CD4-positive, alpha-beta T cell treated with Interleukin-15 for 1 hour (primary cell): ENCODE measurements at places on chromosomes 1 and 21.
A peak's percentile ranks its signal among the peaks of the same experiment; 100 is the strongest.

- DNase-seq: no peak
These were observed 53.8 kb upstream of the PSEN2 start for GRCh38 chr1:226816576-226816975.

- no peak for DNase-seq
These were observed 199.5 kb downstream of the LRRIQ3 start for GRCh38 chr1:73998348-73998959.

GRCh38 chr1:156115514-156116374 lies 1.2 kb downstream of the LMNA start:
- no peak for DNase-seq

GRCh38 chr1:46532498-46533178 lies 18.8 kb downstream of the KNCN start:
- DNase-seq: peak; percentile 59

DNA sequence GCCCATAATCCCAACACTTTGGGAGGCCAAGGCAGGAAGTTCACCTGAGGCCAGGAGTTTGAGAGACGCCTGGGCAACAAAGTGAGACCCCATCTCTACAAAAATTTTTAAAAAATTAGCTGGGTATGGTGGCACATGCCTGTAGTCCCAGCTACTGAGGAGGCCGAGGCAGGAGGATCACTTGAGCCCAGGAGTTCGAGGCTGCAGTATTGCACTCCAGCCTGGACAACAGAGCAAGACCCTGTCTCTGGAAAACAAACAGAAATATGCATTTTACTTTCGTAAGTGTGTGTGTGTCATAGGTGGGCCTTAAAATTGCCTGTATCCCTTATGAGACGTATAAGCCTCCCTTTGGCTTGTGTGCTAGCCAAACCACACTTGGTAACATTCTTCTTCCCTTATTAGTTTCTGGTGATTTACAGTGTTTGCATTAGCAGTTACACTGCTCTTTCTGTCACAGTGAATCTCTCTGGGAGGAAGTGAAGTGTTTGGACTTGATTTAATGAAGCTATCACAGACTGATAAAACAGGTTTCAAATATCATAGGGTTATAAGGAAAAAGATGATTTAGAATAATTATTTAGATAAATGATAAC lies 48.9 kb upstream of the KIF26B start:
- DNase-seq: no peak

DNA sequence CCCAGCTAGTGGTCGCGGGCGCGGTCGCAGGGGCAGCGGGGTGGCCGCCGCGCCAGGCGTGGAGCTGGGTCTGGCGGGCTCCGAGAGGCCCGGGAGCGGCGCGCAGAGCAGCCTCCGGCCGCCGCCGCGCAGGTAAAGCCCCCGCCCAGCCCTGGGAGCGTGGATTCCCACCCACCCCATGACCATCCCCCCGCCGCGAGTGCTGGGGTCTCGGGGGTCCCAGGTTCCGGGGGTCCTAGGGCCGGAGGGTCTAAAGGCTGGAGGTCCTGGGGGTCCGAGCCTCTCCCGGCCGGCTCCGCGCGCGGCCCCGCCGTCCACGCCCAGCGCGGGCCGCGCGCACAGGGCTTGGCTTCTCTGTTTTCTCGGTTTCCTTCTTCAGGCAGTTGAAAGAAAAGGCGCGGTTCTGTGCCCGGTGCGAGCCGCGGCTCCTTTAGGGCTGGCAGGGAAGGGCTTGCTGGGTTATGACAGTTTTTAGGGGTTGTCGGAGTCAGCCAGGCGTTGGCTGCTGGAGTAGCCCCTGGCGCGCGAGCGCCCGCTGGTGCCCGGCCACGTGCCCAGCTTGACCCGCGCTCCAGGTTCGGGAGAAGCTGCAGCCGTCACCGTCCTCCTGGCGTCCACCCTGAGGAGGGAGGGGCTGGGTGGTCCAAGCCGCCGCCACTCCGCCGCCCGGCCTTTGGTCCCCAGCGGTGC lies 359 bp downstream of the LRRC3 start:
- DNase-seq: peak; percentile 18

GRCh38 chr1:173355281-173356031 lies 121.7 kb upstream of the PRDX6 start:
- DNase-seq: no peak

GRCh38 chr1:4971666-4972065 lies 317.3 kb downstream of the AJAP1 start:
- DNase-seq: no peak
